ENCODE measurements at places on chromosomes 11 and 22.

- no peak for DNase-seq
Observed at GRCh38 chr22:46465793-46466192, 71.6 kb downstream of the CELSR1 start.

- no peak for DNase-seq
Observed at GRCh38 chr11:7675631-7676030, 2.3 kb upstream of the CYB5R2 start.

GRCh38 chr22:50281957-50282356 is 11.8 kb upstream of the MAPK11 start:
- DNase-seq: no peak

- no peak for DNase-seq
Observed at GRCh38 chr22:45226503-45227186, 14.0 kb downstream of the KIAA0930 start.

DNA sequence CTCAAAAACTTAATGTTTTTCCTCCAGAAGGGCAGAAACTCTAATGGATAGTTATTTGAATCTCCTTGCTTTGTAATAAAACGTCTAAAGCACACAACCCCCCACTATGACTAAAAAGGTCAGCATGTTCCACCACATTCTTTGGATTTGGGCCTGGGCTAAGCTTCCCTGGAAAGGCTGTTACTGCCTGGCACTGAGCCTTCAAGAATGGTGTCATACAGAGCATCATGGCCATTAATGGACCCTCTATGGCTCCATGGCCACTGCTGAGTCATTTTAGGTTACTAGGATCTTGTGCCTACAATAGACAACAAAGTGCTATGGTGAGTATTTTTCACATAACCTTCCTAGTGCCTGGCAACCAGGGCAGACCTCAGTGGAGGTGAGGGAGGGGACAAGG is 242.6 kb upstream of the FAT3 start:
- no peak for DNase-seq

- DNase-seq: no peak
Observed at GRCh38 chr22:30877662-30878515, 90.7 kb downstream of the MORC2 start.

DNA sequence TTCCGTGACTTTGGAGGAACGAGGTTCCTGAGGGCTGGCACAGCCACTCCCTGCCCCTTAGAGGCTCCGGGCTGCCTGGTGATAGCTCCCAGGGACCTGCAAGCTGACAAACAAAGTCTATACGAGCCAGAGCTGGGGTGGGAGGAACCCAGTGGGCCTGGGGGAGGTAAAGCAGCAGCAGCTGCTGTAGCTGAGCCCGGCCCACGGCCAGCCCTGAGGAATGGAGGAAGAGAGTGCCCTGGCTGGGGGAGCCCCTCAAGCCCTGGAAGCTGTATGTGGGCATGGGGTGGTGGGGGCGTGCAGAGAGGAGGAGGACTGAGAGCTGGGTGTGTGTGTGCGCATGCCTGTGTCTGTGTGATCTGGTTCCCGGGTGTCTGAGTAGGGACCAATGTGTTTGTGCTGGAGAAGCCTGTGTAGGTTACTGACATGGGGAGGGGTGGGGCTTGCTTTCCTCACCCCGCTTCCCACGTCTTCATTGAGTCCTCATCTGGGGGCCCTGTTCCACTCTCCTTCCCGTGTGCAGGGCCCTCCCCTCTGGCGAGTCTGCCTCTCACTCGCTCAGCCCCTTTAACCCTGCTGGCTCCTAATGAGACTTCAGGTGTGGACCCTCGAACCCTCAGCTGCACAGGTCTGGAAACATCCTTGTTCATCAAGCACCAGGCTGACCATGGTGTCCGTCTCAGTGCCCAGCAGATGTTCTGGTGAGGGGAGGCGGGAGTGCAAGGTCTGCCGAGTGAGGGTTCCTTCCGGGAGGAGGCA is 10.8 kb downstream of the ST3GAL4 start:
- DNase-seq: no peak

- no peak for DNase-seq
Observed at GRCh38 chr11:20536784-20537183, 62.6 kb upstream of the SLC6A5 start.

DNA sequence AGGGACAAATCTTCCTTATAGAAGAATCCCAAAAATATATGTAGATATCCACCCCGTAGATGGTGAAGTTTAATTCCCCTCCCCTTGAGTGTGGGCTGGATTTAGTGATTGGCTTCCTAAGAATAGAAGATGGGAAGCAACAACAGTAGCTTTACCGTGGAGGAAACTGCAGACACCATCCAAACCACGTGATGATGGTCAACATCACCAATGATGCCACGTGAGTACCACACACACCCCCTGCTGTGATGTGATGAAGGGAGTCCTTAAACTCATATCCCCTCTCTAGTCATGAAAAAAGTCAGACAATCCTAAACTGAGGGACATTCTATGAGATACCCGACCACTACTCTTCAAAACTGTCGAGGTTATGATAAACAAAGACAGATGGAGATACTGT is 76.4 kb upstream of the SLC22A12 start:
- no peak for DNase-seq

DNA sequence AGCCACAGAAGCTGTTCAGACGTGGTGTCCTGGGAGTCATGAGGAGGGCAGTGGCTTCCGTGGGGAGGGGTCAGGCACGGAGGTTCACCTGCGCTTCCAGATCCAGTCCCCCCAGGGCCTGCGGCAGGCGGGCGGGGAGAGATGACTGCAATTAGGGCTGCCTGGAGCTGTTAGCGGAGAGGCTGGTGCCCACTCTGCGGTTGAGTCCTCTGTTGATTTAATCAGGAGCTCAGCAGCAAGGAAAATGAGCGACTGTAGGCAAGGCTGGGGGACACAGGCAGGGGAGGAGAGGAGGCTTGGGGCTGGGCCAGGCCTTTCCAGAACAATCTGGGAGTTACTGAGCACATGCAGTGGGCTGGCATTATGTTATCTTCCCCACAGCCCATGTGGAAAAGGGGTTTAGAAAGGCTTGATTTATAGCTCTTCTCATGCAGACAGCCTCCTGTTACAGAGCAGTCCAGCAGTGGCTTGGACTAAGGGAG is 13.1 kb downstream of the PLCB3 start:
- DNase-seq: no peak

GRCh38 chr22:19803736-19804267 is 43.2 kb downstream of the TBX1 start:
- DNase-seq: no peak

- no peak for DNase-seq
Observed at GRCh38 chr22:42160830-42161696, 30.5 kb upstream of the CYP2D6 start.

- no peak for DNase-seq
Observed at GRCh38 chr11:87971354-87971753, 203.9 kb downstream of the RAB38 start.

DNA sequence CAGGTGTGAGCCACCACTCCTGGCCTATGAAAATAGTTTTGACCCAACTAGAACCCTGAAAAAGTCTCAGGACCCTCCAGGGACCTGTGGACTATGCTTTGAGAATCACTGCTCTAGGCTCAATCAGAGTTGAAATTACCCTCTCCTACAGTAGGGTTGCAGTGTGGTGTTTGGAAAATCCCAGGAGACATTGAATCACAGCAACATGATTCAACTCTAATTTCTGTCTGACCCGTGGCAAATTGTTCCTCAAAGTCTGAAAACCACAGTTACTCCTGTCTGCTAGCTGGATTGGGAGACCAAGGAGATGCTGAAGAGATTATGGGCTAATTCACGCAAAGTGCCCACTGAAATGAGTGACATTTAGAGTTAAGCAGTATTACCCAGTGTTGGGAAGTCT is 5.4 kb upstream of the MTMR3 start:
- no peak for DNase-seq

DNA sequence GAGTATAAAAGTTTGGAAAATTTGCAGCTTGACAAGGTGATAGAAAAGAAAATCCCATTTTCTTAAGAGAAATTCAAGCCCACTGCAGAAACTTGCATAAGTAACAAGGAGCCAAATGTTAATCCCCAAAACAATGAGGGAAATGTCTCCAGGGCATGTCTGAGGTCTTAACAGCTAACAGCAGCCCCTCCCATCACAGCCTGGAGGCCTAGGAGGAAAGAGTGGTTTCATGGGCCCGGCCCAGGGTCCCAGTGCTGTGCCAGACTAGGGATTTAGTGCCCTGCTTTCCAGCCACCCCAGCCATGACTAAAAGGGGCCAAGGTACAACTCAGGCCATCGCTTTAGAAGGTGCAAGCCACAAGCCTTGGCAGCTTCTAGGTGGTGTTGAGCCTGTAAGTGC is 123.7 kb upstream of the TRPC6 start:
- DNase-seq: no peak

- DNase-seq: no peak
Observed at GRCh38 chr11:126011754-126012153, 50.9 kb downstream of the CDON start.

- DNase-seq: no peak
Observed at GRCh38 chr11:133361689-133361994, 170.7 kb downstream of the OPCML start.

DNA sequence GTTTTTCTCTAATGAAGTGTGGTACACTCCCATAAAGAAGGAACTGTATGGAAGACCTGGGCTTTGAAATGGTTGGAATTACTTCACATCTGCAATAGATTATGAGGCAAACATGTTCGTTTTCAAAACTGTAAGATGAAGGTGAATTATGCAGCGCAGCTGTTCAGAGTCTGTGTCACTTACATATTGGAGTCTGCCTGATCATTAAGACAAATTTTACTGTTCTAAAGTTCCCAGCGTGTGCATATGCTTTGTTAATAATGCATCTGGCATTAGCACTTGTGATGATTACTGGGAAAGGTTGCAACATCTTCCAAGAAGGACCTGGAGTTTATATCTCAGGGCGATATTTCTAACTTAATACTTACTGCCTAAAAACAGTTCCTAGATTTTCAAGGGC is 255.2 kb upstream of the ZC3H12C start:
- DNase-seq: no peak

DNA sequence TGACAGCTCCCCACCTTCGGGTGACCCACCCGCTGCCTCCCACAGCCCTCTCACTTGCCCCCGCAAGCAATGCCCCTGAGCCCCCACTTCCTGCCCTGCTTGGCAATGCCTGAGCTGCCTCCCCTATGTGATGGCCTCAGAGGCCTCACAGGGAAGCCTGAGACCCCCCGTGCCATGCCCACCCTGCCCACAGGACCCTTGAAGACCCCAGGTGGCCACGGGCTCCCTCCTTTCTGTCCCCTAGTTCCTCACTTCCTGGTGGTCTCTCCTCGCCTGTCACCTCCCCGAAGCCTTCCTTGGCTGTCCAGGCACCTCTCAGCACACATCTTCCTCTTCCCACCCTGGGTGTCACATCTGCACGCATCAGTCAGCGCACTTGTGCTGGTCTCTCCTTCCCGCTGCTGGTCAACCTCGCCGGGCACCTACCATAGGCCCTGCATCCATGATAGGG is 90.5 kb downstream of the BRD1 start:
- DNase-seq: no peak

DNA sequence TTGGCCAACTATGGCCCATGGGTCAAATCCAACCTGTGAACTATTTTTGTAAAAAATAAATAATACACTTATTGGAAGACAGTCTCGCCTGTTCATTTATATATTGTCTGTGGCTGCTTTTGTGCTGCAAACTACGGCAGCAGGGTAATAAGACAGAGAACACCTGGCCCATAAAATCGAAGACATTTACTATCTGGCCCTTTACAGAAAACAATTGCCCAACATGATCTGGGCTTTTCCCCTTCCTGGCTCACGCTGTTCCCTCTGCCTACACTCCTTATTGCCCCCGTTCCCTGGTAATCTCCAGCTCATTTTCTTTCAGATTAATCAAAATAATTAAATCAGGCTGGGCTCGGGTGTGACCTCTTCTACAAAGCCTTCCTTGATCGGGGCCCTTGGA is 5.6 kb downstream of the PLAAT2 start:
- DNase-seq: no peak

DNA sequence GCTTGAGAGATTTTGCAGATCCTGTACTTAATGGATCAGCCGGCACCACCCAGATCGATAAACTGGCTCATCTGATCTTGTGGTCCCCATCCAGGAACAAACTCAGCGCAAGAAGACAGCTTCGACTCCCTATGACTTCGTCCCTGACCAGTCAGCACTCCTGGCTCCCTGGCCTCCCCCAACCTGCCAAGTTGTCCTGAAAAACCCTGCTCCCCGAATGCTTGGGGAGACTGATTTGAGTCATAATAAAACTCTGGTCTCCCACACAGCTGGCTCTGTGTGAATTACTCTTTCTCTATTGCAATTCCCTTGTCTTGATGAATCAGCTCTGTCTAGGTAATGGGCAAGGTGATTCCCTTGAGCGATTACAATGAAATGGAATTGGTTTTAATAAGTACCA is 29.5 kb downstream of the OR2AG2 start:
- DNase-seq: no peak

- no peak for DNase-seq
Observed at GRCh38 chr22:41836551-41836950, 3.6 kb downstream of the SREBF2 start.

- DNase-seq: no peak
Observed at GRCh38 chr11:14872032-14872431, 20.0 kb downstream of the CYP2R1 start.

Measured in smooth muscle cell of the brain vasculature (primary cell).